ENCODE measurements at places on chromosomes 16 and 17. TPM values are rescaled to one million over a fixed set of nuclear protein-coding genes. Genes with fewer than 3 reads are reported as not detected.
A peak's percentile ranks its signal among the peaks of the same experiment; 100 is the strongest.

HSD11B2 gene
- total RNA-seq, result 0.53 TPM

DNA sequence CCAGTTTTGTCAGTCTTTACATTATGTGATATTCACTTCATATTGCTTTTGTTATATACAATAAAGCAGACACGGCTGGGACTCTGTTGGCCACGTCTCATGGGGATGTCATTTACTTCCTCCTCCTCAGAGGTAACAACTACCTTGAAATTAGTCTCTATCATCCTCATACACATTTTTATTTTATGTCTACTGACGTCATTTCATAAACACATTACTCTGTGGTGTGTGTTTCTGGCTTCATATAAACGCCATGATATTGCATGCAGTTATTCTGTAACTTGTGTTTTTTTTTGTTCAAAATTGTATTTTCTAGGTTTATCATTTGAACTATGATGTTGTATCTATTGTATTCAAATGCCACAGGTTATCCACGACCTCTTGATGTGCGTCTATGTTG, 13.4 kb upstream of the IRF8 start:
- no peak for DNase-seq

GRCh38 chr16:77807-78443, at the start of gene MPG:
Gene MPG (plus strand): TSS chr16:78225. CDS start chr16:78310, 85 bp downstream.
- DNase-seq, result peak; percentile 90

TEKT1 gene
- total RNA-seq, result not detected

DNA sequence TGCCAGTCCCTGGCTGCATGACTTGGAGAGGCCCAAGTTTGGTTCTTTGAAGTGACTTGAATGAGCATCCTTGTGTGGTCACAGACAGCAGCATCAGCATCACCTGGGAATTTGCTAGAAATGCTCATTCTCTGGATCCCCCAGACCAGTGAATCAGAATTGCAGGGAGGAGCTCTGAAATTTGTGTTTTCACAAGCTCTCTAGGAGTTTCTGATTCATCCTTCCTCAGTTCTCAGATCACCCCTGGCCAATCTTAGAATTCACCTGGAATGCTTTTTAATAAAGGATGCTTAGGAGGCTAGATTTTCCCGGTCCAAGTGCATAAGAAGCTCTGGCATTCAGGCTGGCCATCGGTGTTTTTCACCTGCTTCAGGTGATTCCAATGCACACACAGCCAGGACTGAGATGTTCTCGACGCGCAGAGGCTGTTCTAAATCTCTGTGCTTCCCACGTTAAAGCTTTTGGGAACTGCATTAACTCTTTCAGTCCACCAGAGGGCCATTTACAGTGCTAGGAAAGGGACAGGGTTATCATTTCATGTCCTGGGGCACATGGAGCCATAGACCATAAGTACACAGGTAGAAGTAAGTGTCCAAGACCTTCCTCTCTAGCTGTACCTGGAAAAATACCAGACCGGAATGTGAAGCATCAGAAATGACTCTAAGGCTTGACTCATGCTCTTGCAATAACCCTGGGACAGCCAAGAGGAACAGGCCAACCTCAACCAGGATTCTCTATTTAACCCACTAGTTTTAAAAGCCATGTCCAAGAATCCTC, 85.7 kb upstream of the XYLT1 start:
- no peak for DNase-seq

MFSD6L gene
- 0.14 TPM for total RNA-seq

- DNase-seq, result no peak
Measured at GRCh38 chr16:3696425-3697218, 20.7 kb downstream of the TRAP1 start.

All from activated T-cell treated with anti-CD3 and anti-CD28 coated beads, Interleukin-2, amount 50 U/mL, for 72 hours (primary cell).